ENCODE measurements at places on chromosomes 7 and 10. TPM values are rescaled to one million over a fixed set of nuclear protein-coding genes. Genes with fewer than 3 reads are reported as not detected.

DNA sequence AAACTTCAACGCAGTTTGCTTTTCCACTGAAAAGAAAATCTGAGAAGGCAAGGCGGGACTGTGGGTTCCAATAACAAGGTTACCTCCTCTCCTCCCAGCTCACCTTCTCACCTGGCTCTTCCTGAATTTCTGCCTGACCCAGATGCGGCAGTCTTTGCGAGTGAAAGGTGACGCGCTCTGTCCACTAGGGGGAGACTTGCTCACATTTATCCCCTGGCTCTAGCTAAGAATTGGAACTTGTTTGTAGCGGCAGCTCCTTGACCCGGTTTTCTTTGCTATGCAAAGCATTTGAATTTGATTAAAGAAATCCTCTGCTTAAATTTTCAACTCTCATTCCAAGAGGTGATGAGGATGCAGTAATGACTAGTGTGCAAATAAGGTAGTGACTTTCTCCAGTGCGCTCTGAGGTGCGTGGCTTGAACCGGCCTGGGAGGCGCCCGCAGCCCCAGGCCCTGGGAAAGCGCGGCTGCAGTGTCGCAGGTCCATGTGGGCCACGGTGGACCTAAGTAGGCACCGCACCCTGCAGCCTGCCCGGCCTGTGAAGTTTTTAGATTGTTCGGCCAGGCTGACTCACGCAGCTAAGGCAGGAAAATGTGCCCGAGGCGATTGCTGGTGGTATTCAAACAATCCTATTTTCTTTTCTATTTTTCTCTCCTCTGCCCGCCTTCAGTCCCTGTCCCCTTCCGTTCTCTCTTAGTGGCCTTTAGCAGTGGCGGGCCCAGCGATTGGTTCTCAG lies 336.9 kb upstream of the NPSR1 start:
- H3K27ac ChIP-seq, result peak overlapping the region; percentile 32
- peak; percentile 85 for DNase-seq
- peak overlapping the region; percentile 59 for H3K4me3 ChIP-seq

The AASS gene
- total RNA-seq, result 18.4 TPM

The TMEM236 gene
- total RNA-seq, result 0.37 TPM

DNA sequence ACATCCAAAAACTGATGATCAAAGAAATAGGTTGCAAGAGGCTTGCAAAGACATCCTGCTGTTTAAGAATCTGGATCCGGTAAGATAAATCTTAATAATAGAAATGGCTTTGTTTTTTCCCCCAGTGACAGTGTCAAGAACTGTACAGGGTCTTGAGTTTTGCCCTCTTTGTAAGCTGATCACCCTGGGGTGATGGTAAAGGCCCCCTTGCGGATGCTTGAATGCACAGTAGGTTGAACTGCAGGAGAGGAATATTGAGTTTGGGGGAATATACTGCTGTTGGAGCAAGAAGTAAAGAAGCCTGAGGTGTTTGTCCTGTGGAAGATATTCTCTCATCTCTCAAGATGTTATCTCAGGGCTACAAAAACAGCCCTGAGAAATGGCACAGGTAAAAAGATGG lies 40.6 kb upstream of the HBP1 start:
- H3K4me1 ChIP-seq, result no peaks in the 10 kb centered on the region
- no peak overlapping the region for H3K4me3 ChIP-seq
- no peak overlapping the region for H3K27ac ChIP-seq
- H3K27me3 ChIP-seq, result peaks cover 58% of the 10 kb centered on the region
- H3K36me3 ChIP-seq, result no peaks in the 10 kb centered on the region

The PON1 gene
- total RNA-seq, result not detected

DNA sequence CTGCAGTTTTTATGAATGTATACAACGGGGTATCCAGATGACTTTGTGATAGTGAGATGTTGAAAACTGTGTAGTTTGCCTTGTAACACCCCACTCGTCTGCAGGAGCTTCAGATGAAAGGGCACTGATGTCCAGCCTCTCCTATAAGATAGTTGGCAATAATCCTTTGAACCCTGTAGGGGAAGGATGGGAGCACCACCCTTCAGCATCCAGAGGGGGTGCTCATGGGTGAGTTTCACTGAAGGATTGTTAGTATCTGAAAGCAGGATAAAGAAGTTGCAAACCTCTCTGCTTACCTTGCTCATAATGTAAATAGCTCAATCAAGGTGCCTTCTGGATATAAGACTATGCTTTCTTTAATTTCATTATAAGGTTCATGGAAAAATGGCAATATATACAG lies 201.5 kb downstream of the TMEM178B start:
- no peak overlapping the region for H3K27ac ChIP-seq
- H3K27me3 ChIP-seq, result no peaks in the 10 kb centered on the region
- DNase-seq, result no peak
- no peaks in the 10 kb centered on the region for H3K4me1 ChIP-seq

- H3K27ac ChIP-seq, result peak overlapping the region; percentile 91
- H3K27me3 ChIP-seq, result no peaks in the 10 kb centered on the region
- peaks cover 28% of the 10 kb centered on the region for H3K36me3 ChIP-seq
- H3K4me1 ChIP-seq, result no peaks in the 10 kb centered on the region
- H3K4me3 ChIP-seq, result peak overlapping the region; percentile 76
- peak; percentile 8 for DNase-seq
These were observed 637 bp downstream of the HSPA14 start for GRCh38 chr10:14838582-14839304.

GRCh38 chr7:2681929-2682799 lies 5.8 kb upstream of the AMZ1 start:
- H3K27me3 ChIP-seq, result peaks cover 41% of the 10 kb centered on the region

The DPYSL4 gene
- total RNA-seq, result 0.21 TPM

GRCh38 chr7:24129597-24129996 lies 154.4 kb upstream of the NPY start:
- no peaks in the 10 kb centered on the region for H3K36me3 ChIP-seq
- no peak overlapping the region for H3K27ac ChIP-seq
- DNase-seq, result peak; percentile 71

DNA sequence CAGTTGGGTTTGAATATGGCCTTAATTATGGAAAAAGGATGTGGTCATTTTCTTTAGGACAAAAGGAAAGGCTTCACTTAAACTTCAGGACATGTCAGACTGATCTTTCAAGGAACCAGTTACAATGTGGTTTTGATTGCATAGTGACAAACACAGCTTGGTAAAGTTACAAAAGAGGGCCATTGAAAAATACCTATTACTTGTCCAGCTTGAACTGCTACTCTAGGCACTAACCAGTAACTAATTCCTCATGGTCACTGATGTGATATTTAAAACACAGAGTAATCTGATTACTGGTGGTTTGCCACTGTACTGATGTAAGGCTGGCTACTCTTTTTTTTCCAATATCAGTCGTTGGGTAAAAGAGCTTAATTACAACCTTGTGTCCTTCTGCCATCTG lies 22.6 kb downstream of the TES start:
- no peak overlapping the region for H3K27ac ChIP-seq
- no peak overlapping the region for H3K4me3 ChIP-seq
- H3K27me3 ChIP-seq, result no peaks in the 10 kb centered on the region
- no peak for DNase-seq
- peaks cover 30% of the 10 kb centered on the region for H3K4me1 ChIP-seq
- H3K36me3 ChIP-seq, result peaks cover 21% of the 10 kb centered on the region

The PTPN12 gene
- 105 TPM for total RNA-seq

The IGF2BP3 gene
- total RNA-seq, result 29.8 TPM

DNA sequence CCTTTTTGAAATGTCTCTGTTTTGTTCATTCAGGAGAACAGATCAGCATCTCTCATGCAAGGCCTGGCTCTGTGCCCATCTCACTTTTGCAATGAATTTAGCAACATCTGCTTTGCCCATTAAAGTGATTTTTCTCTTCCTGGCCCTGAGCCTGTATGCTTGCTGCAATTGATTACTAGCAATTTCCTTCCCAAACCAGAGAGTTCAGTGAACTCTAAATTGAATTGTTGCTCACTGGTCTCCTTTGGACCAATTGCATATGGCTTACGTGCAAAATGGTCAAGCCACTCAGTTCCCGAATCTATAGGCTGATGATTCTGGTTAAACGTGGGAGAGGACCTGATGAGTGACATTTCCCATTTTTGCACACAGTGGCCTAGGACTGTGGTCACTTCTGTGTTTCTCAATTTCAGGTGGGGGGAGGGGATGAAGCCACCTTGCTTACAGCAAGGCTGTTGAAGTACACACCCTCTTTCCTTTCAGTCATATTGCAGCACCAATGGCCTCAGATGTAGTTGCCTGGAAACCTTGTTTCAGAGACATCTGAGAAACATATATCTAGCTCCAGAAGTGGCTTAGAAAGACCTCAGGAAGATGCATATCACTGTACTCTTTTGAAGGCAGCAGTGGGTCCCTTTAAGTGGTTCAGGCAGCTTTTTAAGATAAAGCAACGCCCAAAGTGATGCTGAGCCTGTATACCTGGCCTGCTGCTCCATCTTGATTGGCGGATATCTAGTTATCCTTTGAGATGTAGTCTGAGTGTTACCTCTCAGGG lies 201.4 kb downstream of the PTEN start:
- no peak overlapping the region for H3K27ac ChIP-seq
- DNase-seq, result peak; percentile 75
- H3K27me3 ChIP-seq, result no peaks in the 10 kb centered on the region
- H3K36me3 ChIP-seq, result no peaks in the 10 kb centered on the region
- H3K4me1 ChIP-seq, result peaks cover 17% of the 10 kb centered on the region

DNA sequence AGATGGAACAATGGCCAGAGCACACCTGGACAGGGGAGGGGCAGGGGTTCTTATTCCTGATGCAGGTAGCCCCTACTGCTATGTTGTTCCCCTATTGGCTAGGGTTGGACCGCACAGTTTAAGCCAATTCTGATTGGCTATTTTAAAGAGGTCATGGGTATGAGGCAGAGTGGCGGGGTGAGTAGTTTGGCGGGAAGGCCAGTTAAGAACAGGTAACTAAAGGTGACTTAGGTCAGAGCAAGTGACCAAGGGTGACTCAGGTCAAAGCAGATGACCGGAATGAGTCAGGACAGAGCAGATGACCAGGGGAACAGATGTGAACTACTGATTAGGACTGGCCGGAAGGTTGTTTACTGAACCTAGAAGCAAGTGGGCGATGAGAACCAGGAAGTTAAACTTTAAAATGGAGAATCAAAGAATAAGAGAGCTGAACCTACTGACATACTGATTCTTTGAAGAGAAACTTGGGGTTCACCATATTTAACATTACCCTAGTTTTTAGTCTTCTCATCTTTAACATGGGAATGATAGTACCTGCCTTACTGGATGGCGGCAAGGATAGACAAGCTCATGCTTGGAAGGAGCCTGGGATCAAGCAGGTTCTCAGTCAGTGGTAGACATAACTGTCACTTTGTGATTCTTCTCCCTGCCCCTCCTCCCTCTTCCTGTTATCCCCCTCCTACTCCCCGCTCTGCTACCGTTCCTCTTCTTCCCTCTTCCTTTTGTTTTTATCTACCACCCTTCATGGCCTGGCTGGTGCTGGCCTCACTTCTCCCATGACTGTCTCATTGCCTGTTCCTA lies 55.0 kb downstream of the CCNY start:
- H3K4me1 ChIP-seq, result peaks cover 33% of the 10 kb centered on the region
- no peaks in the 10 kb centered on the region for H3K36me3 ChIP-seq
- no peak for DNase-seq
- H3K4me3 ChIP-seq, result no peak overlapping the region

The FAM13C gene
- not detected for total RNA-seq

DNA sequence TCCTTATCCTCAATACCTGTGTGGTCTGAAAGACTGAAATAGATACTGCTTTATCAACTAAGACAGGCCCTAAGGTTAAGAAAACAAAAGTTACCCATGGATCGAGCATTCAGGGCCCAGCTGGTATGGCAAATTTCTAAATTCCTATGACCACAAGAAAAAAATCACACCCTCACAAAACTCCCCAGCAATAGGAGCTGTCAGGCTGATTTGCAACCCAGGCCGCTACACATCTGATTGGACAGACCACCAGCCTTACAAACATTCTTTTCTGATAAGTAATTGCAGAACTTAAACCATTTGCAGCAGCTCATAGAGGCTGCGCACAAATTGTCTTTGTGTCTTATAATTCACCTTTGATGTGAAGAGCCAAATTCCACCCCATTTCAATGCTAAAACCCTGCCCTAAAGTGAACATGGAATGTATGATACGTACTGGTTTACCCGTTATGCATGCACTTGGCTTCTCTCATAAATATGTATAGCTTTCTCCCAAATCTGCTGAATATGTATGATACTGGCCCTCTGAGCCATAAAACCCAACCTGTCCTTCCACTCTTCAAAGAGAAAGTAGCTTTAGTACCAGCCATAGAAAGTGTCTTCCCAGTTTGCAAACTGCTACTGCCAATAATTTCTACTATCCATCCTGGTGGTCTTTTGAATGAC lies 842.5 kb downstream of the GRID1 start:
- no peaks in the 10 kb centered on the region for H3K36me3 ChIP-seq
- H3K4me1 ChIP-seq, result peaks cover 6% of the 10 kb centered on the region
- H3K27ac ChIP-seq, result no peak overlapping the region

GRCh38 chr7:119482209-119482608 lies 790.8 kb upstream of the KCND2 start:
- no peak overlapping the region for H3K27ac ChIP-seq
- peak; percentile 42 for DNase-seq
- H3K36me3 ChIP-seq, result no peaks in the 10 kb centered on the region
- H3K4me3 ChIP-seq, result no peak overlapping the region
- peaks cover 87% of the 10 kb centered on the region for H3K27me3 ChIP-seq
- no peaks in the 10 kb centered on the region for H3K4me1 ChIP-seq

DNA sequence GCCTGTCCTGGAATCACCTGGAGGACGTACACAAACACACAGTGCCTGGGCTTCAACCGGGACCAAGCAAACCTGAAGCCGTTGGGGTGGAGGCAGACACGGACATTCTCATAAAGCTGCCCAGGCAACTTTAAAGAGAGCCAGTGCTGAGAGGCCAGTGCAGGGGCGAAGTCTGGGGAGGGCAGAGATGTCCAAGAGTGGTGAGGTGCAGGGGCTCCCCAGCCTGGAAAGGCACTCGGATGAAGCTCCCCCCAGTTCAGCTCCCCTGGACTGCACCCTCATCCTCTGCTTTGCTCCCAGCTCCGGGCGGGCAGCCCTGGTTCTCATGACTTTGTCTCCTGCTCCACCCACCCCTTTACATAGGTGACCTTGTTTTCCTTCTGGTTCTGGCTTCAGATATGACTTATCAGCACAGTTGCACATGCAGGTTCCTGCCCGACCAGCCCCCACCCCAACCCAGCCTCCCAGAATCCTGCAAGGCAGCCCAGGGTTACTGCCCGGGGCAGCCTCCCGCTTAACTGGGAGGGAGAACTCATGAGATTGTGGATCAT lies 60.8 kb upstream of the EEPD1 start:
- H3K4me3 ChIP-seq, result no peak overlapping the region
- no peaks in the 10 kb centered on the region for H3K4me1 ChIP-seq
- DNase-seq, result no peak
- no peaks in the 10 kb centered on the region for H3K27me3 ChIP-seq
- H3K27ac ChIP-seq, result no peak overlapping the region

- peak; percentile 5 for DNase-seq
- H3K4me1 ChIP-seq, result no peaks in the 10 kb centered on the region
- H3K36me3 ChIP-seq, result peaks cover 13% of the 10 kb centered on the region
These were observed 31.6 kb downstream of the GRB10 start for GRCh38 chr7:50751146-50751545.

DNA sequence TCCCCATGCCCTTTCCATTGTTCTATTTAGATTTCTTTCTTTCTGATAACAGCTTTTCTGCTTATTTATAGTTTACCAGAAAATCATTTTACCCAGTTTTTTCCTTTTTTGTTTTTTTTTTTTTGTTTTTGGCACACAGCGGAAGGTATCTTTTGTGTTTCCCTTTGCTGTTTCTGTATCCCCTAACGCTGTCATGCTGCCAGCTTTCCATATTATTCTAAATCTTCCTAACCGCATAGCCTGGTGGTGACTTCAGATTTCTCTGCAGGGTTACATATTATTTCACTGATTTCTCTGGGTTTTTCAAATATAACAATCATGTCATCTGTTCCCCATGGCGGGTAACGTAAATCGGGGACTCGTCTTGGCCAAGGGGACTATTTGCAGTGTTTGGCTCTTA lies 4.0 kb upstream of the SLC29A4 start:
- no peaks in the 10 kb centered on the region for H3K27me3 ChIP-seq
- no peak for DNase-seq
- H3K36me3 ChIP-seq, result peaks cover 12% of the 10 kb centered on the region
- no peak overlapping the region for H3K4me3 ChIP-seq
- H3K27ac ChIP-seq, result no peak overlapping the region

The FAM24A gene
- not detected for total RNA-seq

The SLC39A12 gene
- not detected for total RNA-seq
